ENCODE measurements at places on chromosomes 7 and 10.

- DNase-seq: no peak
Measured at GRCh38 chr7:83921941-83922607, 272.5 kb downstream of the SEMA3A start.

- no peak for DNase-seq
Measured at GRCh38 chr10:84416245-84416555, 87.8 kb downstream of the CCSER2 start.

DNA sequence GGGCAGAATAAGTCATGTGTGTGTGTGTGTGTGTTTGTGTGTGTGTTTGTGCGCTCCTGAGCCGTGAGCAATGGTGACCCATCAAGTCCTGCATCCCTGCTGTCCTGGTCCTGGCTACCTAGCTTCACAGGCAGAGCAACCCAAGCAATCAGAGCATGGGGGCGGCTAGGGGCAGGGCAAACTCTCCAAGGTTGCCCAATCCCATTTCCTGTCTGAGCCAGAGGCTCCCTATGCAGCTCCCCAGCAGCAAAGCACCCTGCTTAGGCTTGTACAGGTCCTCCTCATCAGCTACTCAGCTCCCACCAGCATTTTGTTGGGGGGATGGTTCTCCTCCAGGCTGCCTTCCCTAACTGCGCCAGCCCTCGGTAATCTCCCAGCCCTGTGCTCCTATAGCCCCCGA lies 31.1 kb upstream of the CRHR2 start:
- no peak for DNase-seq

DNA sequence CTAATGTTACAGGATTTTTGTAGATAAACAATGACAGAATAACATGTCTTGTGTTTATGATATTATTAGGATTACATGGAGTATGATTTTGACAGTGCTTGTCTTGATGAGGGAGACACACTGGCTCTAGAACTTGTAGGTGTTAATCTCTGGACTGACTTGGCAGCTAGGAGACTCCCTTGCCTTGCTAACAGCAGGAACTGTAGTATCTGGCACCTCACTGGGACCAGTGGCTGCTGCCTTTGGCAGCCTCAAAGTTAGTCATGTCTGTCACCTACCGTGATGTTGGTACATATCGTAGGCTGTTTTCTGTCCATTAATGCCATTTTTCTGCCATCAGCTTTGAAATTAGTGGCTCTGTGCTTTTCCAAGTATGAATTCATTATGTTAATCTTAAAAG lies 261.5 kb downstream of the CDK14 start:
- no peak for DNase-seq

GRCh38 chr7:69448071-69448470 lies 150.2 kb upstream of the AUTS2 start:
- no peak for DNase-seq

- no peak for DNase-seq
Measured at GRCh38 chr10:110268442-110268841, 36.3 kb downstream of the SMNDC1 start.

All from CD4-positive, alpha-beta T cell treated with Interleukin-2 at 100 ng/mL for 4 hours (primary cell).